ENCODE measurements at places on chromosomes 4 and X.

DNA sequence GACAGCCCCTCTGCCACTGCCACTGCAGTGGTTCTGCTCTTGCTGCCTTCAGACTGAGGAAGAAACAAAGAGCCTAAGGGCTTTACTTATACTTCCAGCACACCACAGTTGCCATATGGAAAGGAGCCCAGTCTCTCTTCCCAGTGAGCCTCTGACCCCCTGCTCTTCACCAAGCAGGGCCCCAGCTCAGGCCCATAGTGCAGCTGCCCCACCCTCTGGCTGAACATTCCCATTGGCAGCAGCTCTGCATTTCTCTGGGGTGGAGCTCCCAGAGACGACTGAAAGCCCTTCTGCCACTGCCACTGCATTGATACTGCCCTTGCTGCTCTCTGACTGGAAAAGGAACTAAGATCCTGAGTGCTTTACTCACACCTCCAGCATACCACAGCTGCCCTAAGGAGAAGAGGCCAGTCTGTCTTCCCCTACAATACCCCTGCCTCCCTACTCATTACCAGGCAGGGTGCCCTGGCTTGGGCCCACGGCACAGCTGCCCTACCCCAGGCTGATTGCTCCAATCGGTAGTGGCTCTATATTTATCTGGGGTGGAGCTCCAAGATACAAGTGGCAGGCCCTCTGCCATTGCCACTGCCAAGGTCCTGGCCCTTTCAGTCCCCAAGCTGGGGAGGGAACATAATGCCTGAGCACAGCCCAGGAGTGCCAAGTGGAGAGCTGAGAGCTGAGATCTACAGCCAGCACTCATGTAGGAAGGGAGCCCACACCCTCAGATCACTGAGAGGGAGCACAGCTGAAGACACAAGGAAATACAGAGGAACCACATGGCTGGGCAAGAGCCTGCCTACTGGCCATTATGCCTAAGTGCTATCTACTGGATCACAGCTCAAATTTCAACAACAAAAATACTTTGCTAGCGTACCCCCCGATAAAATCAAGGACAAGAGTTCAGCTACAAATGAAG, 36.0 kb downstream of the AWAT2 start:
- DNase-seq: no peak

DNA sequence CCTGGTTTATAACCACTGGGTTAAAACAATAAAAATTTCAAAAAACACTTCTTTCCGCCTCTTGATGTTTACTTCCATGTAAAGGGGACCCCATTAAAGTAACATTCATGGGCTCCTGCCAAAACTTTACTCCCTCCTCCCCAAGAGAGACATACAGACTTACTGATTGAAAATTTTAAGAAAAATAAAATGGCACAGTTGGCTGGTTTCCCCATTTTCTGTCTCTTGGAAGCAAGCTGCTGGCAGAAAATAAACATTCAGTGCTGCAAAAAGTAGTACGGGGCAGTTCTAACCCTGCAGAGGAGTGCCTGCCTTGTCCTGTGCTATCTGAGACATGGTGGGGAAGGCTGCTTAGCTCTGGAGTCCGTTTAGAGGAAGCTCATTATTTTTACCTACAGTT, 187.3 kb upstream of the INTU start:
- DNase-seq: no peak

DNA sequence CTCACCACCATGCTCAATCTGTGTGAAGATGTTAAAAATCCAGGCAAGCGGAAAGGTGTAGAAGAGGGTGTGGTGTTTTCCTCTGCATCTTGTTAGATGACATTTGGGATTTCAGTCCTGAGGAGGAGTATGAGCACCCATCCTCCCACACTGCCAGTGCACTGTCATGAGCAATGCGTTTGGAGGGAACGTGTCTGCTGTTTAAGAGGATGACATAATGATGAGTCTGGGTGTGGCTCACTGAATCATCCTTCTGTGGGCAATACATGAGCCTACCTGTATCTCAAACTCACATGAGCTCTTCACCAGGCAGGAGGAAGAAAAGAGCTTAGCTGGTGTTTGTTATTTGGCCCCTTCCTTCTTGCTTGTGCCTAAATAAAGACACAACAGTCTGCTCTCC, 67.9 kb upstream of the ARX start:
- DNase-seq: no peak

- peak; percentile 37 for DNase-seq
Measured at GRCh38 chrX:104195489-104196084, 29.3 kb downstream of the FAM199X start.

GRCh38 chr4:43564107-43564506, 671.6 kb downstream of the GRXCR1 start:
- DNase-seq: no peak

DNA sequence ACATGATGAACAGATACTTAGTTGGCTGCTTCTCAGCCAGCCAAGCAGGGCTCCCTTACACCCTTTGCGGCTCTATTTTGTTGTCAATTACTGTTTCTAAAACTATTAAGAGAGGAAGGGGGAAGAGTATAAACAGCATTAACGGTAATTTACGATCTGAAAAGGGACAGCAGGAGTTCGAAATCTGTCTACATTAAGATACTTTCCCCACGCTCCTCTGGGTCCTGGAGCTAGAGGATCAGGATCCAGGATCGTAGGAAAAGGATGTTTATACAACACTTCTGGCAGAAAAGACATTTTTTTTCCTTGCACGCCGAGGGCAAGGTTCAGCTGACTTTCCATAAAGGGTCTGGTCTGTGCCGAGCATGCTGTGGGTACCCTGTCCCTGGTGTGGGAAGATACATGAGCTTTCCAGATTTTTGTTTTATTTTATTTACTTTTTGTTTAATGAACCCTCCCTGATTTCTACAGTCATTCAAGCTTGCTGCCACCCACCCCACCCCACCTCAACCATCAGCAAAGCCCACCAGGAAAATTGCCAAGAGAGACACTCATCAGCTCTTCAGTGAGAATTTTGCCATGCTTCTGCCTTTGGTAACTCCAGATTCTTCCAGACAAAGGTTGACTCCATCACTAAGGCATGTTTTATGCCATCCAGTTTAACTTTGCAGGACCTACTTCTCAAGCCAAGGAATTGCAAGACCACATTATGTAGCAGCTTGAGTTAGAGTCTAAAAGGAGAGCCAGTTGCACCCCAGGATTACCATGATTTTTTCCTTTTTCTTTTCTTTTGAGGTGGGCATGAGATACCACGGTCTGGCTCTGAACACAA, 188.1 kb downstream of the QDPR start:
- DNase-seq: no peak

Measured in activated CD4-positive, alpha-beta T cell treated with anti-CD3 and anti-CD28 coated beads, Interleukin-2, amount 50 U/mL, for 16 hours (primary cell).